ENCODE measurements at places on chromosomes 6 and 20. TPM values are rescaled to one million over a fixed set of nuclear protein-coding genes. Genes with fewer than 3 reads are reported as not detected.

The PPIL6 gene
- 1.5 TPM for total RNA-seq

The F13A1 gene
- total RNA-seq = 11.4 TPM

The SMIM26 gene
- total RNA-seq = 94.3 TPM

The BPIFB2 gene
- not detected for total RNA-seq

The BNIP5 gene
- not detected for total RNA-seq

The FOXC1 gene
- total RNA-seq = 0.27 TPM

The MTFR2 gene
- total RNA-seq = 7.4 TPM

The COL19A1 gene
- not detected for total RNA-seq

The SAPCD1 gene
- total RNA-seq = 3.9 TPM

The VWA7 gene
- 0.12 TPM for total RNA-seq

All from GM23338 (cell line).